ENCODE measurements at places on chromosomes 2 and 18.

DNA sequence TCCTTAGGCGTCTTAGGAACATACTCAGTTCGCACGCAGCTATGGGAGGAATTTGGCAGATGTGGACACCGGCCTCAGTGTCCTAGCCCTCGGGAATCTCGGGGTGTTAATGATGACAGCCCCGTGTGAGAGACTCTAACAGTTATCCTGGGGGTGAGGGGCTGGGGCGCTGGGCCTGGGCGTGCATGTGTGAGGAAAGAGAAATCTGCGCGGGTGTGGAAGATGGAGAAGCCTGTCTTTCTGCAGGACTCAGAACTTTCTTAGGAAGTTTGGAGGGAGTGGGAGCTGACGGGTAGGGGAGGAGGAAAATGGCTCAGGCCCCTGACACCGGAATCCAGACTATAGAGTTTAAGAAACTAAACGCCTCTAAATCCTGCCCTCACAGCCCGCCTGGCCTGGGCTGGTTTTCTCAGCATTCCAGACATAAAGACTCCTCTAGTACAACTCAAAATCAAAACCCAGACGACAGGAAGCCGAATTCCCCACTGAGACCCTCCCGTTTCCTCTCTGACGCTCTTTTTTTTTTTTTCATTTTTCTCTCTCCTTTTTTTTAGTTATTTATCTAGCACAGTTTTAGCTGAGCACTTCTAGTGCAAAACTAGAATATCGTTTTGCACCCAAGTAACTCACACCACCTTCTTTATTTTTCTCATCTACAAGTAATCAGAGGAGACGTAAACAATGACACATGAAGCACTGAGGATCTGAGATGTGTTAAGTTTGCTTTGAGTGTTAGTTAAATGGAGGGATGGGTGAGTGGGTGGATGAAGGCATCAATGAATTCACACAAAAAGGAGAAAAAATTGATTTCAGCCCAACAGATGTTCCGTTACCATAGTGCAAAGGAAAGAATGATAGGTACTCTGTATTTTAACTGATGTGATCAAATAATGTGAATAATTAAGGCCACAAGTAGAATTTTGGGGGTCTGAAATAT, 1.2 kb upstream of the HAAO start:
- DNase-seq, result no peak

GRCh38 chr2:100527440-100528015, 35.3 kb upstream of the PDCL3 start:
- DNase-seq, result no peak

DNA sequence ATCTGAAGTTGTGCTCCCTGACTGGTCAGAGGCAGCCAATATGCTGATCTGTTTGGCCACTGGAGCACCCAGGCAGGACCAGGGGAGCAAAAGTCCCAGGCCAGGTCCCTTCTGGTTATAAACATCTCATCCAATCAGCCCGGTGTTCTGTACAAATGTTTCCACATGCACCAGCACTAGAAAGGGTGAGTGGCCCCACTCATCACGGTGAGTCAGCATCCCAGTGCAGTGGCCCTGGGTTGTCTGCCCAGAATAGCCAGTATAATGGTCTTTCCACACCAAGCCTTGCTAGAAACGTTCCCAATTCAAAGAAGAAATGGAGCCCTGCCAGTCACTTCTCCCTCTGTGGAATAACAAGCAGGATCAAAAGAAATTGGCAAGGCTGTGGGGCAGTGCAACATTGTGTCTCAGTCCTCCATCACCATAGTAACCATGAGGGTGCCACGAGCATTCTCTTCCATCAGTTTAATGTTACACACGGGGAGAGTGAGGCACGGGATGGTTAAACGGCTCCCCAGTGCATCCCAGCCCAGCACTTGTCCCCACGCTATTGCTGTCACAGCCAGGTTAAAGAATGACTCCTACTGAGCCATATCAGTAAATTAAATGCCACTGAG, 174.9 kb downstream of the SEPTIN10 start:
- no peak for DNase-seq

DNA sequence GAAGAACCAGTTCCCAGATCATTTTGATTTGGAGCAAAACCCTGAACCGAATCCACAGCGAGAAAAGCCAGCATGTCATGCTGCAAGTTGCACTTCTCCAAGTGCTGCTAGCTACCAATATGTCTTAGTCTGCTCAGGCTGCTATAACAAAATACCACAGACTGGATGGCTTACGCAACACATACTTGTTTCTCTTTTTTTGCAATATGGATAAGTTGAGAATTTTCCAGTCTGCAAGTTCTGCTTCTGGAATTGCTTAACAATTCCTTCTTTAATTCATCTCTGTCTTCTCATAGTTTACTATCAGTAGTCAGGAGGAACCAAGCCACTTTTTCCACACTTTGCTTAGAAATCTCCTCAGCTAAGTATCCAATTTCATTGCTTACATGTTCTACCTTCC, 105.9 kb upstream of the RBBP8 start:
- no peak for DNase-seq

DNA sequence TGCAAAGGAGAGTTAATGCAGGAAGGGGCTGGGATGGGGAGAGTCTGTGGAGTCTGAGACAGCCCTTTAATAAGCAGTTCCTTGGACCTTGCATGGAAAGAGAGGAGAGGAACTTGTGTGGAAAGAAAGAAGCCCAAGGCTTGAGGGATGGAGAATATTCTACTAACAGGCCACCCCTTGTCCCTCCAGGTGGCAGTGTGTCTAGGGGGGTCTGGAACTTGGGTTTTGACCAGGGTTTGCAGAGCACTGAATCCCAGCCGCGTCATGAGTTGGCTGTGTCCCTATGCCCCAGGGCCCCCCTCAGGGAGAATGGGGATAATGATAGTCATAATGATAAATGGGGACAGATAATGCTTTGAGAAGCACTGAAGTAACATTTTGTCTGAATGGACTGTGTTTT, 15.0 kb downstream of the TCF7L1 start:
- DNase-seq, result no peak

DNA sequence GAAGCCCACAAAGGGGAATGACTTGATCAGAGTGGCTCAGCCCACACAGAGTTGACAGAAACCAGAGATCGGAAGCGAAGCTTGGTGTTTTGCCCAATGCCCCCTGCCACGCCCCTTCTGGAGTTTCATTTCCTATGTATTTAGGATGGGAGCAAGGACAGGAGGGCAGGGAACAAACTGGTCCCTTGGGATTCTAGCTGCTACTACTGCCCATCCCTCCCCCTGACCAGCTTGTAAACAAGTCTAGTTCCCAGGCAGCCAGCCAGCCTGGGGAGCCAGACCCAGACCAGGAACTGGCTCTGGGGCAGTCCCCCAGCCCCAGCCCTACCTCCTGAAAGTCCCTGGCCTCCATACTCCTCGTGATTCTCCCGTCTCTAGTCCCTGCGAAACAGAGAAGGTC, 8.3 kb downstream of the WNT6 start:
- no peak for DNase-seq

DNA sequence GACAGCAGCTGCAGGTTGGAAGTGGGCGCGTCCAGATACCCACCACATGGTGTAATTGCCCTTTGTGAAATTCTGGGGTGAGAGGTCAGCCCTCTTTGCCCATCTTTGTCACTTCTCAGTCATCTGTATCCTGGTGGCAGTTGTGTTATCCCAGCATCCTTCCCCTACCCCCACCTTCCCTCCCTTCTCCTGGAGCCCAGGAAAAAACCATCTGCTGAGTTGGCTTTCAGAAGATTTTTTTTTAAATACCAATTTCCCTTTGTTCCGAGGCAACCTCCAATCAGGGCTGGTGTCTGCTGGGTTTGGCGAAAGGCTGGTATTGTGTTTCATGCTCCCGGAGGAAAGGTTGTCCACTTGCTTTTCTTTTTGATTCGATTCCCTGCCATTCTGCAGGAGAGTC, 35.2 kb downstream of the SETBP1 start:
- peak; percentile 36 for DNase-seq

DNA sequence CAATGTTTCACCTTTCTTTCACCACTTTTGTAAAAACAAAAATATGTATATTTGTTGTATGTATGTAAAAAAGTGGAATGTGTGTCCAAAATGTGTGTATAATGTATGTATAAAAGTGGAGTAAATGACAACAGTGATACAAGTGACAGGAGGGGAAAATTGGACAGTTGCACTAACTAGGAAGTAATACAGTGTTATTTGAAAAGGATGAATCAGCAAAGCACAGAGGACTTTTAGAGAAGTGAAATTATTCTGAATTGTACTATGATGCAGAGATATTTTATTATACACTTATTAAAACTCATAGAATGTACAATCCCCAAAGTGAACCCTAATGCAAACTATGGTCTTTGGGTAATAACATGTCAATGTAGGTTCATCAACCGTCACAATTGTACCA, 331.3 kb upstream of the CNTNAP5 start:
- DNase-seq, result no peak

- peak; percentile 11 for DNase-seq
Observed at GRCh38 chr18:77376043-77376732, 126.5 kb downstream of the GALR1 start.

- no peak for DNase-seq
Observed at GRCh38 chr2:196702641-196703040, 63.1 kb downstream of the CCDC150 start.

GRCh38 chr2:207241198-207241597, 75.5 kb upstream of the KLF7 start:
- no peak for DNase-seq

GRCh38 chr2:211837706-211838105, 700.9 kb downstream of the ERBB4 start:
- DNase-seq, result no peak

- DNase-seq, result no peak
Observed at GRCh38 chr18:27954226-27954625, 222.7 kb downstream of the CDH2 start.

DNA sequence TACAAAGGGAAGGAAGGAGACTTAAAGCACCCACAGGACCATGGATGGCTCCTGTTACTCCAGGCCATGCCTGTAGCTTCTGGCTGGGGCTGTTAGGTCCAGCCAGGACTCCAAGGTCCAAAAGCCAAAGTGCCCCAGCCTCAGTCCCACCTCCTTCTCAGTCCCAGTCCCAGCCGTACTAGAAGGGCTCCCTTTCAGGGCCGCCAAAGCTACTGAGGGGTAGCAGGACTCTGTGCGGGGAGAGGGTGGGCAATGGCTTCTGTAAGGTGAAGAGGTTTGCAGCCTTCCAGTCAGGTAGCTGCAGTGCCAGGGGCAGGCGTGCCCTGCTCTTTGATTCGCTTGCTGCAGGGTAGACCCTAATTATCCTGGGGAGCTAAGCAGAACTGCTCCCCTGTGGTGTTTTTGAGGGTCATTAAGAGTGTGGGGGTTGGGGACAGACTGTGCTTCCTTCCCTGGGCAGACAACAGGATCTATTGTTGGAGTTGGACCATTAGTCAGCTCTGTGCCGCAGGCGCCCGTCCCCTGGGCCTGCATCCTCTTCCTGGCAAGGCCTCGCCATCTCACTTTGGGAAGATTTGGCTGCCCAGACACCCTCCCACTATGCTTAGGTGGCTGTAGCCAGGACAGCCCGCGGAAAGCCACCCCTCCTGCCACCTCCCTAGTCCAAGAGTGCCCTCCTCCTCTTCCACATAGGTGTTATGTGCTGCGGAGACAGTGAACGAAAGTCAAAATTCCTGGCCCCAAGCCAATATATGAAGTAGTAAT, 118.8 kb downstream of the ZBTB7C start:
- DNase-seq, result peak; percentile 95

GRCh38 chr2:141728886-141729285, 401.9 kb downstream of the LRP1B start:
- DNase-seq, result no peak

GRCh38 chr2:37156071-37156856, 516 bp downstream of the EIF2AK2 start:
- DNase-seq, result no peak

- no peak for DNase-seq
Observed at GRCh38 chr2:118300832-118301231, 212.6 kb downstream of the INSIG2 start.

DNA sequence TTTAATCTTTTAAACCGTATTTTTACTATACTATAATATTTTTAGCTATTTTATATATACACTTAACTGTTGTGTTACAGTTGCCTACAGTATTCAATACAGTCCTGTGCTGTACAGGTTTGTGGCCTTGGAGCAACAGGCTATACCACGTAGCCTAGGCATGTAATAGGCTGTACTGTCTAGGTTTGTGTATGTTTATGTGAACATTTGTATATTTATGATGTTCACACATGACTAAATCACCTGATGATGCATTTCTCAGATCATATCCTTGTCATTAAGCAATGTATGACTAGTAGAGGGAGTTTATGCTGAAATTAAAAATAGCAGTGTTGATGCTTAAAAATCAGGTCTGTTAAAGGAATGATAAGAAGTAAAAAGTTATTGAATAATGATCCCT, 92.3 kb upstream of the RANBP2 start:
- no peak for DNase-seq

GRCh38 chr2:219642069-219642454, 14.6 kb downstream of the SLC4A3 start:
- no peak for DNase-seq

DNA sequence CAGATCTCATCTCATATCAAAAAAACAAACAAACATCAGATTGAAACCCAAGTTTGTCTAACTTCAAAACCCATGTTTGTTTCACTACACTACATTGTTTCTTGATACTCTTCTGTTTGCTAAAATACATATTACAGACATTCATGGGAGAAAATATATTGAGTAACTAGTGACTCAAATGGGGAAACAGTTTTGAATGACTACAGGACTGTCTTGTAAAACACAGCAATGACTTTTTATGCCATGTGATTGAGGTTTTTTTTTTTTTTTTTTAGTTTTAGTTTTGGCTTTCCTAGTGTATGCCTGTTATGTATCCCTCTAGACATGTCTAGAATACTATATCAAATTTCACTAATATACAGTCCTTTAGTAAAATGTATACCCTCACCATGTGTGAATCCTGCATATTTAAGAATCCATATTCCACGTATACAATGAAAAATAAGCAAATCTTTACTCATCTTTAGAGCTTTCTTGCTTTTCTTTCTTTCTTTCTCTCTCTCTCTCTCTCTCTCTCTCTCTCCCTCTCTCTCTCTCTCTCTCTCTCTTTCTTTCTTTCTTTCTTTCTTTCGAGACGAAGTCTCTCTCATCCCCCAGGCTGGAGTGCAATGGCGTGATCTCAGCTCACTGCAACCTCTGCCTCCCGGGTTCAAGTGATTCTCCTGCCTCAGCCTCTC, 46.6 kb upstream of the SERTAD2 start:
- DNase-seq, result no peak

DNA sequence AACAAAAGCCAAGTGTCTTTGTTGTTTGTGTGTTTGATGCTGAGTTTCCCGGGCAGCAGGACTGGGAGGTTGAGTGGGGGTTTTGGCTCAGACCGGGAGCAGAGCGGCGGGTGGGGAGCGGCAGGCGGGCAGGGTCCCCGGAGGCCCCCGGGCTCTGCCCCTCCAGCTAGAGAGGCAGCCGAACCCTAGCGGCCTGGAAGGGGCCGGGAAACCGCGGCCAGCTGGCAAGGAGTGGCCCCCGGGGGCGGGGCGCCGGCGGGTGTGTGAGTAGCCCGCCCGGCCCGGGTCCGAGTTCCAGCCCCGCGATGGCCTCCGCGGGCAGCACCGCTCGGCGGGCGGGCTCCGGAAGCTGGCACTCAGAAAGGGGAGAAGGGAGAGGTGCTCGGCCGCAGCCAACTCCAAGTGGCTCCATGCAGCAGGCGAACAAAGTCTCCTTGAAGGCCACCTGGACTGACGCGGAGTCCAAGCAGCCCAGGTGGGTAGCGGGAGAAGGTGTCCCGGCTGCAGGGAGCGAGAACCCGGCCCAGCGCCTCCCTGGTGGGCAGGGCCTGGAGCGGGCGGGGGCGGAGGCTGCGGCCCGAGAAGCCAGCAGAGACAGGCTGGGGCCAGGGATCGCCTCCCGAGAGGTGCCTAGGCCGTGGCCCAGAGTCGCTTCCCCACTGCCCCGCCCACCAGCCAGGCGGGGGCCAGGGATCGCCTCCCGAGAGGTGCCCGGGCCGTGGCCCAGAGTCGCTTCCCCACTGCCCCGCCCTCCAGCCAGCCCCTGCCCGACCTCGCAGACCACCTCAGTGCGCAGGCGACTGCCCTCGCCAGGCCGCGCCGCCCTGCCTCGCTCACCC, at the start of gene ANKRD53:
TSS of gene ANKRD53 (plus strand) at position 290 of the 839 bp plus-strand sequence. CDS start at position 306, 16 bp downstream.
- peak; percentile 24 for DNase-seq
